ENCODE measurements at places on chromosomes 5 and 9. TPM values are rescaled to one million over a fixed set of nuclear protein-coding genes. Genes with fewer than 3 reads are reported as not detected.

HMCN2 gene
- total RNA-seq: 0.02 TPM

ZNG1E gene
- 62.8 TPM for total RNA-seq

EGFLAM gene
- total RNA-seq: 0.47 TPM

KCNMB1 gene
- total RNA-seq: not detected

NFIB gene
- 10.5 TPM for total RNA-seq

RGP1 gene
- 19.1 TPM for total RNA-seq

DIPK1B gene
- total RNA-seq: 6.2 TPM

PCDHGA5 gene
- total RNA-seq: 0.16 TPM

FBXL7 gene
- 1.2 TPM for total RNA-seq

C9orf152 gene
- 0.25 TPM for total RNA-seq

TMEFF1 gene
- 0.59 TPM for total RNA-seq

TAF11L3 gene
- total RNA-seq: not detected

RASEF gene
- 8.3 TPM for total RNA-seq

SLC22A4 gene
- total RNA-seq: 4.9 TPM

FOXD4L6 gene
- total RNA-seq: not detected

LCN2 gene
- total RNA-seq: 7.2 TPM

NEURL1B gene
- 9.2 TPM for total RNA-seq

TLX3 gene
- total RNA-seq: not detected

GFPT2 gene
- 62.3 TPM for total RNA-seq

FKTN gene
- total RNA-seq: 8.3 TPM

NR6A1 gene
- total RNA-seq: 1.9 TPM

MTMR12 gene
- total RNA-seq: 22.0 TPM

NTRK2 gene
- 0.04 TPM for total RNA-seq

DBH gene
- not detected for total RNA-seq

DMRT3 gene
- not detected for total RNA-seq

RFX3 gene
- 1.3 TPM for total RNA-seq

BTNL8 gene
- total RNA-seq: not detected

PRR7 gene
- total RNA-seq: 21.6 TPM

TMEM215 gene
- not detected for total RNA-seq

MRPL50 gene
- 12.3 TPM for total RNA-seq

LRRC19 gene
- total RNA-seq: not detected

SPATA31D4 gene
- not detected for total RNA-seq

KCNV2 gene
- not detected for total RNA-seq

STPG3 gene
- total RNA-seq: not detected

CCDC183 gene
- 0.21 TPM for total RNA-seq

PCDHB9 gene
- total RNA-seq: 0.07 TPM

ANKRD18A gene
- total RNA-seq: 13.7 TPM

PCDHB7 gene
- total RNA-seq: not detected

BARX1 gene
- total RNA-seq: 11.2 TPM

FBXW11 gene
- total RNA-seq: 30.5 TPM

SEMA5A gene
- total RNA-seq: not detected
